ENCODE measurements at places on chromosomes 1 and 21.

- no peak for DNase-seq
Measured at GRCh38 chr1:246338546-246338945, 168.5 kb downstream of the SMYD3 start.

- DNase-seq = no peak
Measured at GRCh38 chr1:26031611-26032220, 10.1 kb downstream of the EXTL1 start.

- DNase-seq = no peak
Measured at GRCh38 chr1:1764876-1765470, 13.3 kb downstream of the NADK start.

DNA sequence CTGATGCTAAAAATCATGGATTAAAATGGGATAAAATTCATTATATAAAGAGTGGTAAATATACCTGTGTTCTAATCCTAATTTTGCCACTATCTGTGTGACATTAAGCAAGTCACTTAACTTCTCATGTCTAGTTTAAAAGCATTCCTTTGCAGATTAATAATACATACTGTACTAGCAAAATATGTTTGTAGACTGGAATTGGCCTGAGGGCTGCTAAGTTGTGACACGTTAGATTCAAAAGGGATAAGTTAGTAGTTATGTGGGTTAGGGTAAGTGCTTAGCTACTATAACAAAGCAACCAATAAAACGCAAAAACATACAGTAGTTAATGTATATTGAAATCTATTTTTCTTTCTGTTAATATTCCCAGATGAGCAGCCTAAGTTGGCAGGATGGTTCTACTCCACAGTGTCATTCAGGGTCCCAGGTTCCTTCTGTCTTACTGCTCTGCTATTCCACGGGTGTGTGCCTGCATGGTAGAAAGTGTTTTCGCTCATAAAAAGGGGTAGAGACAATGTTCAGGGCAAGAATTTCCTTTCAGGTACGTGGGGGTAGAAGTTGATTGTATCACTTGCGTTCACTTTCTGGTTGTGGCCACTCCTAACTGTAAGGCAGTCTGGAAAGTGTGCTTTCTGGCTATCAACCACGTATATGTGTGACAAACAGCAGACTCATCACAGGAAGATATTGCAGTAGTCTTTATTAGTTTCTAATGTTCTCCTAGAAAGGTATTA is 239.8 kb downstream of the NFIA start:
- no peak for DNase-seq

GRCh38 chr21:14675774-14676530 is 129.8 kb upstream of the SAMSN1 start:
- DNase-seq = no peak

- DNase-seq = peak; percentile 39
Measured at GRCh38 chr1:41387667-41388091, 26.4 kb downstream of the FOXO6 start.

GRCh38 chr1:48794816-48795215 is 18.1 kb upstream of the BEND5 start:
- DNase-seq = no peak

DNA sequence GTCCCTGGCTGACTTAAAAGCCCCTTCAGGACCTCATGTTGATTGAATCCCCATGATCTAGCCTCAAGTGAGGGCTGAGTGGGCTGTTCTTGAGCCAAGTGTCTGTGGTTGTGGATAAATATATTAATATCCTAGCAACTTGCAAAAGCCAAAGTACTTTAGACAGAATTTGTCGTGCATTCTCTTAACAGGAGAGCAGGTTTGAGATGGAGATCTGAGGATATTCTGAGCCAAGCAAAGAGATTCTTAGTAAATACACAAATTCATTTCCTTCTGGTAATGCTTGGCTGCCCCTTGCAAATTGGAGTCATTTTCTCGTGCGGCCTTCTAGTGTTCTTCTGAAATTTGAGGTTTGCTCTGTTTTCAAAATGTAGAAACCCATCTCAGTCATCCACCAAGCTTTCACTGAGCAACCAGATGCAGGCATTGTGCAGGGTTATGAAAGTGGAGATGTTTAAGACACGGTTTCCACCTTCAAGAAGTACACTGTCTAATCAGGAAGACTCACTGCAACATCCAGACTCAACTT is 242.1 kb upstream of the JUN start:
- peak; percentile 90 for DNase-seq

GRCh38 chr21:42159560-42160110 is 59.3 kb upstream of the ABCG1 start:
- DNase-seq = no peak

GRCh38 chr1:21665711-21666575 is 3.2 kb downstream of the RAP1GAP start:
- no peak for DNase-seq

DNA sequence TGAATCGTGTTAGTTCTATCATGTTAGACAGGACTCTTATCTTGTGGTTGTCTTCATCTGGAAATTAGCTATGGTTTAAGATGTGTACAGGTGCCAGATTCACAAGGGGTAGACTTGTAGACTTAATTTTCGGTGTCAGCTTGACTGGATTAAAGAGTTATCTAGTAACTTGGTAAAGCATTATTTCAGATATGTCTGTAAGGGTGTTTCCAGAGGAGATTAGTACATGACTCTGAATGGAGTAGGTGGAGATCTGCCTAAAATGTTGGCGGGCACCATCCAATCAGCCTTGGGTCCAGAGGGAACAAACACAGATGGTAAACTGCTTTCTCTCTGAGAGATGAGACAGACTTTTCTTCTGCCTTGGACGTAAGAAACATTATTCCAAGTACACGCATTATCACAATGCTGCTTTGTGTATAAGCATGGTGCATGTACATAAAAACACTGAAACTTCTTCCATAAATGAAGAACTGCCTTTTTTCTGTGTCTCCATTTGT is 434.6 kb downstream of the SMYD3 start:
- no peak for DNase-seq

- DNase-seq = no peak
Measured at GRCh38 chr1:197595304-197595904, 179.9 kb downstream of the DENND1B start.

DNA sequence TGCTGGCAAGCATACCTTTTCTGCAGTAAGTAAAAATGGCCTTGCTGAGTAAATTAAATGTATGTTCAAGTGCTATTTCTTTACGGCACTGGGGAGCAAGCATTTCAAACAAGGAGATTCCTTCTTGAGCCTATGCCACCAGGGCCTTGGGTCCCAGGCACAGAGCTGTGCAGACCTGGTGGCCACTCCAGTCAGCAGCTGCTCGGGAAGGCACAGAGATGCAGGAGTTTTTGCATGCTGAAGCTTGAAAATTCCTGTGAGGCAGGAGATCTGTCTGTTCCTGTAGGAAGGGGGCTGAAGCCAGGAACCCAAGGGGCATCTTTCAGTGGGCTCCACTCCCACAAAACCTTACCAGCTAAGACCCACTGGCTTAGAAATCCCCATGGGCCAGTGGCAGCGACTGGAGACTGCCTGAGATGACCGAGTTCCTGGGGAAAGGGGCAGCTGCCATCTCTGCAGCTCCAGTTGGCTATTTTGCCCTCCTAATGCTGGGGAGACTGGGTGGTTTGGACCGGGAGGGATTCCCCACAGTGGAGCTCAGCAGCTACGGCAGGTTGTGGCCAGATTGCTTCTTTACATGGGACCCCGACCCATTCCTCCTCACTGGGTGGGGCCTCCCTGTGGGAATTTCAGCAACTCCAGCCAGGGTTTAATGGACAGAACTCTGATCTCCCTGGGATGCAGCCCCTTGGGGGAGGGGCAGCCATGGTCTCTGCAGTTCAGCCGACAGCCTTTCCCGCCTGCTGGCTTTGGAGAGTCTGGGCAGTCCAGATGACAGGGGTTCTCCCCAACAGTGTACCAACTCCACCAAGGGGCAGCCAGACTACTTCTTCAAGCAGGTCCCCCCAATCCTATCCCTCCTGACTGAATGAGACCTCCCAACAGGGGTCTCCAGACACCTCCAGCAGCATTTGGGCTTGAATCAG is 8.4 kb upstream of the PGBD2 start:
- DNase-seq = no peak

GRCh38 chr1:153922076-153922971 is 448 bp downstream of the GATAD2B start:
- DNase-seq = peak; percentile 5

GRCh38 chr1:59509341-59509875 is 212.5 kb downstream of the FGGY start:
- no peak for DNase-seq

GRCh38 chr1:40915581-40915980 is 53.4 kb upstream of the CITED4 start:
- no peak for DNase-seq

DNA sequence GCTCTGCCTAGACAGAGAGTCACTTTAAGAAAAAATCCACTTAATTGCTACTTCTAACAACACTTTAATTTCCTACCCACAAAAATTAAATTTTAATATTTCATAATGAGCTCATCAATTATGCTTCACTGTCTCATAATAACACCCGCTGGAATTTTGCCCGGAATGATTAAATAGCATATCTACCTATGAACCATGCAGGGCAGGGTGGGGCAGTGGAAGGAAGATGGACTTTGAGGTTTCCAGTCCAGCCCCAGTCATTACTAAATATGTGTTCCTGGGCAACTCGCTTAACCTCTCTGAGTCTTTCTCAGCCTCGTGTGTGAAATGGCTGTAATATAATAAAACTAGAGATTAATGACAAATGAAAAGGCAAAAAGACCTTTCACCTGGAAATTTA is 32.8 kb upstream of the SLC45A1 start:
- no peak for DNase-seq

GRCh38 chr1:212718499-212718898 is 18.9 kb upstream of the BATF3 start:
- DNase-seq = peak; percentile 22

GRCh38 chr1:73623946-73624345 is 574.0 kb downstream of the LRRIQ3 start:
- DNase-seq = no peak

DNA sequence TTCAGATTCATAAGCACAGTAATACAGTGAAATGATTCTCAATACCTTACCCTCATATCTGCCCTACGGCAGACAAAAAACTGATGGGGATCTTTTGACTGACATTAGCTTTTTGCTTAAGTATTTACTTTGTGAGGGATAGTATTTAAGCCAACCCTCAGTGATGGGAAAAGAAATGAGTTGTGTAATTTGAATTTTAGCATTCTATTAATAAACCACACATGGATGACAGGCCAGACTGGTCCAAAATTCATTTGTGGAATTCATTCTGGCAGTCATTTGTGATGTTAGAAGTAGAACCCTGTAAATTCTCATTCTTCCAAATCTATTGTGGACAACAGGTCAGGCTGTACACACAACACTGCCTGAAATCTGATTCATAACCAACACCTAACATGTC is 14.9 kb downstream of the TRIM33 start:
- no peak for DNase-seq

DNA sequence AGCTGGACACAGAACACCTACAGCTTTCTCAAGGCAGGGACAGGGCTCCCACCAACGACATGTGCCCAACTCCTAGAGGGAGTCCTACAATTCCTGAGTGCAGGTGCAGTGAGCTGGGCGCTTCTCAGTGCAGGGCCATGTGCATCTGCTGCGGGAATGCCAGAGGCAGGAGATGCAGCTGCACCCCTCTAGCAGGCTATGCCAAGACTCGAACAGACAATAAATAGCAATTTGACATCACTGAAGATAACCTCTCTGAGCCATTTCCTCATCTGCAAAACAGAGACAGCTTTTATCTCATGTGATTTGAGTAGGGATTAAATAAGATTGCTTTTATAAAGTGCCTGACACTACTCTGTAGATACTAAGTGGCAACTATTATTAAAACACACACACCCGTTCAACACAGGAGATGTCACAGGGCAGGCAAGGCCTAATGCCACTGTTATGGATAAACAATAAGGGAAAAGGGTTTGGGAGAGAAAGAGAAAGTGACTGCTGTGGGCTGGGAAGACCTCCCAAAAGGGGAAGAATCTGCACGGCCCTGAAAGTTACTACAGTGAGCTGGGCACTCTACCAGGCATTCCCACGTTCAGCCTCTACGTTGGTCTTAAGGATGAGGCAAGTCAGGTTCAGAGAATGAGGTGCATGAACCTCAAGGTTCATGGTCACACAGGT is 5.7 kb downstream of the SLC9A1 start:
- DNase-seq = no peak

GRCh38 chr1:33367485-33368405 is 46.8 kb upstream of the A3GALT2 start:
- peak; percentile 81 for DNase-seq

DNA sequence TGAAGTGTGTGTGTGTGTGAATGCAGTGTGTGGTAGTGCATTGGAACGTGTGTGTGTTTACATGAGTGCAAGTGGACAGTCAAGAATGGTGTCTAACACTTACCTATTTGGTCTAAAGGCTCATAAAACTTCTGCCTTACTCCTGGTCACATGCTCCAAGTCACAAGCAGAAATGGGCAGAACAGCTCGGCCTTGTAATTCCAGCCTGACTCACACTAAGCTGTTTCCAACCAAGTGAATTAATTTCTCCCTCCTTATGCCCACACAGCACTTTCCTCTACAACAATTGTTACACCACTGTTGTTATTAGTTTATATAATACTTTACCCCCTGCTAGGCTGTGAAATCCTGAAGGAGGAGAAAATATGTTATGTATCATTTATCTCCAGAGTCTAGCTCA is 43.8 kb downstream of the DDR2 start:
- peak; percentile 76 for DNase-seq

- peak; percentile 43 for DNase-seq
Measured at GRCh38 chr1:215405211-215405610, 161.9 kb upstream of the KCTD3 start.

GRCh38 chr1:40980453-40981121 is 1.1 kb downstream of the CTPS1 start:
- peak; percentile 22 for DNase-seq

GRCh38 chr1:204250428-204251030 is 36.7 kb upstream of the GOLT1A start:
- no peak for DNase-seq

DNA sequence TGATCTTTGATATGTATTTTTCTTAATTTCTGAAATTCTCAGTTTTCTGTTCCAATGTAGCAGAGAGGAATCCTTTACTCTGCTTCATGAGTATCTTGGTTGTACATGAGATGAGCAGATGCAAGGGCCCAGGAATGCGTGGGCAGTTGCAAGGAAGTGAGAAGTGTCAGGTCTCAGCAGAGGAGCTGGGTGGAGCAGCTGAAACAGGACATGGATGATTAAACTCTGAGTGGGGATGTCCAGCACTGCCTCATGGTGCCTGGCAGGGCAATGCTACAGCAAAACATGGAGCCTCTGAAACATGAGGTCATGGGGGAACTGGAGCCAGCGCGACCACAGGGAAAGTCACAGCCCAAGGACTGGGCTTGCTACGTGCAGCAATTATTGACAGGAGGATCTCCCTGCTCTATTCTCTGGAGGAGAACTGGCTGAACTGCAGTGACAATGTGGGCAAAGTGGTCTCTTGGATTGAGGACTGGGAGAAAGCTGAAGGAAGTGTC is 48.4 kb downstream of the COLGALT2 start:
- DNase-seq = peak; percentile 54

GRCh38 chr1:17895986-17896385 is 140.9 kb downstream of the ACTL8 start:
- DNase-seq = no peak
